NCI-H2171 (cell line): ENCODE measurements at places on chromosomes 3 and 15.

GRCh38 chr15:85718271-85718971 lies 76.3 kb downstream of the KLHL25 start:
- DNase-seq = no peak

GRCh38 chr3:5194341-5194740 lies 6.8 kb downstream of the EDEM1 start:
- DNase-seq = no peak

DNA sequence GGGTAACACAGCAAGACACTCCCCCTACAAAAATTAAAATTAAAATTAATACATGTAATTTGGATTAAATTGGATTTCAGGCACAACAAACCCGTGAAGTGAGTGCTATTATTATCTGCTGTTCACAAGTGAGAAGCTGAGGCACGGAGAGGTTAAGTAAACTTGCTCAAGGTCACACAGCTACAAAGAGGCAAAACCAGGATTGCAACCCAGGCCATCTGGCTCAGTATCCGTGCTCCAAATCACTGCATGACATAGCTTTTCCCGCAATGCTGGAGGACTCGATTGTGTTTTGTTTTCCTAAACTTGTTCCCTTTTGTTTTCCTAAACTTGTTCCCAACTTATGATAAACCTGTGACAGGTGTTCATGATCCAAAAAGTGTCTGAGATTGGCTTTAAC lies 19.9 kb upstream of the C15orf39 start:
- no peak for DNase-seq

- no peak for DNase-seq
Measured at GRCh38 chr3:141355242-141355641, 13.1 kb upstream of the ZBTB38 start.

DNA sequence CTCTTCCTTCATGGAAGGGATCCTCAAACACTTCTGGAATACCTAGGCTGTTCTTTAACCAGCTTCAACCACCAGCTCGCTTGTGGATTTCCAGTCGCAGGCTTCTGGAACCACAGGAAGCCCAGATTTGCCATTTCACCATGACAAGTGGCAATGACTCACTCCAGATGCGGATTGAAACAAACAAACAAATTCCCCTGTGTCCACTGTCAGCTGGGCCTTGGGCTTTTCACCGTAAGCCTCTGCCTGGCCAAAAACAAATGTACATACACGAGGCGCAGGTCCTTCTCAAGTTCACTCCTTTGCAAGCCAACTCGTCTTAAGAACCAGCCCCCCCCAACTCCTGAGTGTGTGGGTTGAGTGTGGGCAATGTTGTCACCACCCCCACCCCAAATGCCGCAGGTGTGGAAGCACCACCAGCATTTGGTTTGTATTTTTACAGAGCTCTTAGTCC lies 8.8 kb downstream of the BCL6 start:
- no peak for DNase-seq

DNA sequence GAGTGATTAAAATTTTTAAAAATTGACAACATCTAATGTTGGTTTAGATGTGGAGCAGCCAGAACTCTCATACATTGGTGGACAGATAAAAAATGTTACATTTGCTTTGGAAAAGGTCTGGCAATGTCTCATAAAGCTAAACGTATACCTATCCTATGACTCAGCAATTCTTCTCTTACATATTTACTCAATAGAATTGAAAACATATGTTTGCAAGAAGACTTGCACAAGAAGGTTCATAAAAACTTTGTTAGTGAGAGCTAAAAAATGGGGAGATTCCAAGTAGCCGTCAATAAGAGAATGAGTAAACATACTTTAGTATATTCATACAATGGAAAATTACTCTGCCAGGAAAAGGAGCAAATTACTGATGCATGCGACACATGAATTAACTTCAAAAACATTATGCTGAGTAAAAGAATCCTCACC lies 30.0 kb downstream of the MASP1 start:
- DNase-seq = no peak

- peak; percentile 13 for DNase-seq
Measured at GRCh38 chr15:47951781-47952180, 169.0 kb upstream of the SLC24A5 start.
